ENCODE measurements at places on chromosomes 7 and 10.

GRCh38 chr10:49363309-49364031 is 32.4 kb downstream of the DRGX start:
- no peak for DNase-seq

DNA sequence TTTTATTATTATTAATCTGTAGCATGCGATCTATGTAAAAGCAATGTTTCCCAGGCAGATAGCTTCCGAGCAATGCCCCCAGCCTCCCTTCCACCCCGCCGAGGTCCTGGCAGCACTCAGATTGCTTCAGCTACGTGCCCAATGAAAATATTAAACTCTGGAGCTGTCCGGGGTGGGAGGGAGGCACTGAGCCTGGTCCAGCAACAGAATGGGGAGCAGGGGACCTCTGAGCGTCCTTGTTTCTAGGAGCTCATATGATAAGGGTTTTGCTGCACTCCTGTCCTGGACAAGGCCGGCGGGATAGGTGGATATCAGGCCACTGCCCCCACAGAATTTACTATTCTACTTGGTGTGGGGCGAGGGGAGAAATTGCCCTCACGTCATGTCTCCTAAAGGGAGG is 44.5 kb upstream of the CDK1 start:
- DNase-seq = no peak

GRCh38 chr10:127374901-127375300 is 174.2 kb upstream of the NPS start:
- no peak for DNase-seq

DNA sequence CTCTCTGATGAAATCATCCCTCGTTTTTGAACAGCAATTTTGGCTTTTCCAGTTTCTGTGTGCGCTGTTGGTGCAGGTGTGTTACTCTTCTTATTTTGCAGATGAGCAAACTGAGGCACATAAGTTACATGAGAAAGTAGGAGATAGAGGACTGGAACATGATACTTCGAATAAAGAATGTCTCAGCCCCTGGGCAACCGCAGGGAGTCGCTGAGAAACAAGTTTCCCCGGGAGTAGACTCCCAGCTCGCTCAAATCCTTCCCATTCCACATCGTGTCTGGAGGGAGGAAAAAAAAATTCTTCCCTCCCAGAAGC is 18.0 kb downstream of the MXI1 start:
- no peak for DNase-seq

DNA sequence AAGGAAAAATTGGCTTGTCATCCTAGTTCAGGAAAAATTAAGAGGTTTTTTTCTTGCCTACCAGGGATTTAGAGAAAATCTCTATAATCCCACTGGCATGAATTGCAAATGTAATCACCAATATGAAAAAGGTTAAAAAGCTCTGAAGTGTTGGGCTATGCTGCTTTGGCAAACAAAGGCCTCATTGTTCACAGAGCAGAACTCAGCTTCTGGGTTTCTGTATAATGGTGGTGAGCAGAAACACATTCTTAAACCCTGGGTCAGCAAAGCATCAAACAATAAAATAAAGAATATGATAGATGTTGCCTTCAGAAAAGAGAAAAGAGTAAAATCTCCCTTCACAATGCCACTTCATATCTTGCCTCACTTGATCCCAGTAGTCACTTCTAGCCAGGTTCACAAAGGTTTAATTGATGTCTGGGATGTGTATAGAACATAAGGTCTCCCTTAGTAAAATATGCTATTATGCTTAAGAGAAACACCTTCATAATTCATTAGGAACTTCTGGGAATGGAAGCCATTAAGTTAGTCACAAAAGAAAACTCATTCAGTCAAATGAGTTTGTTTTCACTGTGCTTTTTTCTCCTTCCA is 1255.5 kb upstream of the PHF14 start:
- DNase-seq = no peak
